ENCODE measurements at places on chromosomes 4 and X.

GRCh38 chr4:106587558-106587957, 219.0 kb upstream of the GIMD1 start:
- DNase-seq = no peak

DNA sequence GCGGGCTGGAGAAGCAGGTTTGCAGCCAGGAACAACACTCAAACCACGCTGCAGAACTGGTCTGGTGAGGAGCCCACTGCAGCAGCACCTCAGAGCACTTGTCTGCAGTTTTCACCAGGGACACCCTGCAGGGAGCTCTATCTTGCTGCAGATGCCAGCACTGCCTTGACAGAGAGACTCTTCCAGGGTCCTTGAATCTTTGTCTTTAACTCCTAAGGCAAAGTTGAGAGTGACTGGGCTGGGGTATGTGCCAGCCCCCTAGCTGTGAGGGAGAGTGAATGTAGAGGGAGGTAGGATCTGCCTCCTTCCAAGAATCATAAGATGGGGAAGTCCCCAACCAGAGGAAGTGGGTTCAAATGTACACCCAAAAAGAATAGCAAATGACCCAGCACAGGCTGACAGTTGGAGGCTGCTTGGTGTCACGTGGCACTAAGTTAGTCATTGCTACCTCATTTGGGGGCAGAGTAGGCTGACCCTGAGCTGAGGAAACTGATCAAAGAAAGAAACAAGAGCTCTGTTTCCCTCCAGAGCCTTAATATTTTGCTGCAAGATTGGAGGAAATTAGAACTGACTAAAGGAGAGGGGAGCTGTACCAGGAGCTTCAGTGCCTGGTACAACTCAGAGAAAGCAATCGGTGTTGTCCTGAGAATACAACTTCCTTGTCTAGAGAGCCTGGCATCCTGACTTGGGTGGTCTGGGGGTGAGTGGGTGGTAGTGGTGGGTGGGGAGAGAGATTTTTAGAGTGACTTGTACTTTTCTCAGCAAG, 28.2 kb upstream of the HUWE1 start:
- no peak for DNase-seq

DNA sequence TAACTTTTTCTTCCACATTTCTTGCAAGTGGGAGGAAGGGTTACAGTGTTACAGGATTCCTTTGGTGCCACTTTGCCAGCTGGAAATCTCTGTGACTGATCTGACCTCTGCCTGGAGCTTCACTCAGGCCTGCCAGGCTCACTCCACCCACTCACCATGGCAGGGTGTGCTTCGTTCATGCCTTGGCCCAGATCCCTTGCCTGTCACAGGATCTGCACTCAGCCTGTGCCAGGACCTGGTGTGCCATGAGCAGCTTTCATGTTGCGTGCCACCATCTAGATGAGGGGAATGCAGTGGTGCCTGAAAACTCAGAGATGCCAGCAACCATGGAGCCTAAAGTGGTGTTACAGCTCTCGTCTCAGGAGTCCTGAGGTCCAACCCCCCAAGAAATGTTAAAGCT, 2596.4 kb downstream of the PCDH7 start:
- DNase-seq = no peak

- no peak for DNase-seq
These were observed 263.3 kb upstream of the MAGEB2 start for GRCh38 chrX:29952016-29952415.

GRCh38 chrX:153744210-153745066, 19.6 kb upstream of the PLXNB3 start:
- no peak for DNase-seq

- no peak for DNase-seq
These were observed 1456.1 kb upstream of the IGFBP7 start for GRCh38 chr4:58566260-58566659.

Data from COR-L47 (cell line).